ENCODE measurements at places on chromosomes 5 and 9. TPM values are rescaled to one million over a fixed set of nuclear protein-coding genes. Genes with fewer than 3 reads are reported as not detected.

Gene ADRA1B
- total RNA-seq: 0.37 TPM

Gene PHF24
- total RNA-seq: not detected

Gene TMEM215
- total RNA-seq: not detected

Gene SPINK1
- not detected for total RNA-seq

Gene FOXD4L4
- total RNA-seq: not detected

Gene ANXA2R
- 2.7 TPM for total RNA-seq

Gene RAD17
- total RNA-seq: 16.8 TPM

Gene RMND5B
- 13.2 TPM for total RNA-seq

Gene TGFBI
- total RNA-seq: 386 TPM

Gene SPINK4
- total RNA-seq: not detected

Gene FGF18
- total RNA-seq: not detected

Gene ZNF462
- total RNA-seq: 18.0 TPM

Gene OR13C8
- total RNA-seq: not detected

Gene STC2
- total RNA-seq: 16.2 TPM

Gene RNF20
- 17.3 TPM for total RNA-seq

Measured in subcutaneous preadipocyte (primary cell).